RPMI7951 (cell line): ENCODE measurements at places on chromosomes 3 and 15. TPM values are rescaled to one million over a fixed set of nuclear protein-coding genes. Genes with fewer than 3 reads are reported as not detected.

CMTM8 gene
- total RNA-seq, result not detected in 2 replicates

ADGRG7 gene
- not detected in 2 replicates for total RNA-seq

FAM107A gene
- not detected in 2 replicates for total RNA-seq

IL5RA gene
- not detected in 2 replicates for total RNA-seq

THPO gene
- not detected in 2 replicates for total RNA-seq

KBTBD8 gene
- total RNA-seq, result 4.1 and 6.2 TPM in 2 replicates

KNG1 gene
- total RNA-seq, result not detected in 2 replicates

CAMP gene
- total RNA-seq, result 0.20 TPM in 1 of 2 replicates, not detected in the other

HRG gene
- not detected in 2 replicates for total RNA-seq

CPLX3 gene
- total RNA-seq, result not detected in 2 replicates

ACP3 gene
- 0.59 and 1.7 TPM in 2 replicates for total RNA-seq

DNAH1 gene
- 0.48 and 0.78 TPM in 2 replicates for total RNA-seq

EPHB1 gene
- 1.6 and 2.6 TPM in 2 replicates for total RNA-seq

CHRD gene
- total RNA-seq, result not detected in 2 replicates

GP5 gene
- not detected in 2 replicates for total RNA-seq

PRRT3 gene
- 0.98 and 1.2 TPM in 2 replicates for total RNA-seq

EHD4 gene
- 35.3 and 43.4 TPM in 2 replicates for total RNA-seq

WNT7A gene
- 0.12 TPM in 1 of 2 replicates, not detected in the other for total RNA-seq

TGM4 gene
- total RNA-seq, result under 0.01 TPM in 1 of 2 replicates, not detected in the other
